ENCODE measurements at places on chromosomes 7 and 10.

DNA sequence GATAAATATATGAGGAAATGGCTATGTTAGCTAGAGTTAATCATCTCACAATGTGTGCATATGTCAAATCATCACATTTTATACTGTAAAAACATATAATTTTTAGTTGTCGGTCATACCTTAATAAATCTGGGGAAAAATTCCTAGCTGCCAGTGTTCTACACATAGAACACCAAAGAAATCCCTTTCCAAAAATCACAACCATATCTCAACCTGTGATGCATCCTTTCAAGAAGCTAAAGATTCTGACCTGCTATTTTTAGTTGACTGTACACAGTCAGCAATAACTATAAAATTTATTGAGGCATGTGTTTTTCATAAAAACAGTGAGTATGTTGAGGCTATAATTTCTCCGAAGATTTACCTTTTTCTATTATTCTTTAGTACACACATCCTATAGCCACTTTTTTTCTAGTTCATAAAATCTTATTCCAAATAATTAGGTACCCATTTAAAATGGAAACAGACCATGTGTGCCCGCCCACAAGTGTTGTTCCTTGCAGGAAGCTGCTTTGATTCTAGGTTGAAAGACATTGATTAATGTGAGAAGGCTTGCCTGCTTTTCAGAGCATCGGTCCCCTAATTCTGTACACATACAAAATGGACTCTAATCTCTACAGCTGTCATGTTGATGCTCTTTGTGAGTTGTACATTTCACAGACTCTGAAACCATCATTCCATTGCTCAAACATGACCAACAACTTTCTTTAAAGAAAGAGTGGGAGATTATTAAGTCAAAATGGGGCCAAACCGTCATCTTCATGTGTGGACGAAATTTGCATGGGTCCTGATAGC lies 117.5 kb upstream of the LRRN3 start:
- no peak for DNase-seq

DNA sequence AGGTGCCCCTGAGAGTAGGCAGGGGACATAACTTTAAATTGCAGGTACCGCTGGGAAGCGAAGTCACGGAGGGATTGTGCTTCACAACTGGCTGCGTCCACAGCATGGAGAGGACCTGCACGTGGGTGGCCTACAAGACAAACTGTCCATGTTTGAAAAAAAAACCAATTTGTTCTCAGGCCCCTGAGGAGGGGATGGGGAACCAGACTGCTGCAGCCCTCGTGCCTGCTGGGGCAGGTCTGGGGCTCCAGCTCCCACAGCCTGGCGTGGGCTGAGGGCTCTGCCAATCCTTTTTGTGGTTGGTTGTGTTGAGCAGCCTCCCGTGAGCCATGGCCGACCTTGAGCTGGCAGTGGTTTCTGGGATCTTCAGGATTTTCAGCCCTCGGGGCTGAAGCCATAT lies 9.7 kb downstream of the SFRP5 start:
- no peak for DNase-seq

- DNase-seq = no peak
These were observed 74.9 kb downstream of the LARP4B start for GRCh38 chr10:856416-857157.

DNA sequence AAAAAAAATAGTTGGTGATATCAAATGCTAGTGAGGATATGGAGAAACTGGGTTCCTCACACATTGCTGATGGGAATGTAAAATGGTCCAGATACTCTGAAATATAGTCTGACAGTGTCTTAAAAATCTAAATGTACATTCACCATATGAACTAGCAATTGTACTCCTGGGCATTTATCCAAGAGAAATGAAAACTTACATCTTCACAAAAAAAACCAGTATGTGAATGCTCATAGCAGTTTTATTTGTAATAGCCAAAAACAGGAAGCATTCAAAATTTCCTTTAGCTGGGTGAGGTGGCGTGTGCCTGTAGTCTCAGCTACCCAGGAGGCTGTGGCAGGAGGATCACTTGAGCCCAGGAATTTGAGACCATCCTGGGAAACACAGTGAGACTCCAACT lies 2.1 kb upstream of the SSC4D start:
- no peak for DNase-seq

GRCh38 chr10:43390759-43391158 lies 18.2 kb downstream of the HNRNPF start:
- DNase-seq = no peak

DNA sequence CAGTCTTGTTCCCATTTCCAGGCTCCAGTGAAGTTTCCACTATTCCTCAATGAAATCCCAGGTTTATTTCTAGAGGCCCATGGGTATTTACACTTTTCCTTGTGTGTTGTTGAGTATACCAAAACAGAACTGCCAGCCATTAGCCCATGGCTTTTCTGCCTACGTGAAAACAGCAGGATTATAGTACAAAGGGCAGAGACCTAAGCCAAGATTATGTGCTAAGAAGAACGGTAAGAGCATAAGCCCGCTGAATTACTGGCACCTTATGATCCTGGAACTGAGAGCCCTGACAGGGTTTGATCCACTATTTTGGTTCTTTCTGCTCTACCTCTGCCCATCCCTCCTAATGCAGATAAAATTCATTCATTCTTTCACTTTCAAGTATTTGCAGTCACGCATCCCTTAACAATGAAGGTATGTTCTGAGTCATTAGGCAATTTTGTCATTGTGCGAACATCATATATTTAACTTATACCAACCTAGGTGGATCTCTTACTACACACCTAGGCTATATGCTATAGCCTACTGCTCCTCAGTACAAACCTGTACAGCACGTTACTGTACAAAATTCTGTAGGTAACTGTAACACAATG lies 16.0 kb downstream of the SEMA3C start:
- no peak for DNase-seq
